ENCODE measurements at places on chromosomes 2 and 18.
A peak's percentile ranks its signal among the peaks of the same experiment; 100 is the strongest.

DNA sequence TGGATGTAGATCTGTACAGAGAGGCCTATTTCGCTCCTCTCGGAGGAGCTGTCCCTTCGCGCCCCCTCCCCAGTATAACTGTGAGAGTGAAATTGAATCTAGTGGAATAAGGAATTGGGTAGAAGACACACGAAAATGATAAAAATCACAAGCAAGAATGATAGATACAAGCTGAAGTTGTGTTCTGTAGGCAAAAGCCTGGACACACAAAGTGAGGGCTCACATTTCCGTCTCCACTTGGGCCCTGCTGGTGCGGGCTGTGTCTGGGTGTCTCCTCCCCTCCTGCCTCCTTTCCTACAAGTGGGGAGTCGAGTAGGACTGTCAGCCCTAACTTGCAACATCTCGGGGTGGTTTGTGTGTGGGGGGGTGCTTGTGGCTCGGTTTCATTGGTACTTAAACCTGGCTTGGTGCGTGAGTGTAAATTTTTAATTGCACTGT lies 457 bp upstream of the SP9 start:
- DNase-seq: no peak

DNA sequence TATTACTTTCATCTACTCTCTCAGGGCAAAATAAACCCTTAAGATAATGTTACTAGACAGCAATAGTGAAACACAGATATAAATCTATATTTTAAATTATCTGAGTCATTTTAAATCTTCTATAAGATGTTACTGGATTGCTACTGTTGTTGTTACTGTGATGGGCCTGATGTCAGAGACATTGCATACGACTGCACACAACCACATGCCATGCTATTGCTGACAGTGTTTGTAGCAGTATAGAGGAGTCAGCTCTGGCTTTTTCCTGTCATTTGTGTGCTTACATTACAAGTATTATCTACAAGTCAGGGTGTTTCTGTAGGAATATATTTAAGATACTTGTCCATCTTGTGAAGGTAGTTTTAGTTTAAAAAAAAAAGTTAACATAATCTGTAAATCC lies 63.9 kb downstream of the CCDC148 start:
- no peak for DNase-seq

DNA sequence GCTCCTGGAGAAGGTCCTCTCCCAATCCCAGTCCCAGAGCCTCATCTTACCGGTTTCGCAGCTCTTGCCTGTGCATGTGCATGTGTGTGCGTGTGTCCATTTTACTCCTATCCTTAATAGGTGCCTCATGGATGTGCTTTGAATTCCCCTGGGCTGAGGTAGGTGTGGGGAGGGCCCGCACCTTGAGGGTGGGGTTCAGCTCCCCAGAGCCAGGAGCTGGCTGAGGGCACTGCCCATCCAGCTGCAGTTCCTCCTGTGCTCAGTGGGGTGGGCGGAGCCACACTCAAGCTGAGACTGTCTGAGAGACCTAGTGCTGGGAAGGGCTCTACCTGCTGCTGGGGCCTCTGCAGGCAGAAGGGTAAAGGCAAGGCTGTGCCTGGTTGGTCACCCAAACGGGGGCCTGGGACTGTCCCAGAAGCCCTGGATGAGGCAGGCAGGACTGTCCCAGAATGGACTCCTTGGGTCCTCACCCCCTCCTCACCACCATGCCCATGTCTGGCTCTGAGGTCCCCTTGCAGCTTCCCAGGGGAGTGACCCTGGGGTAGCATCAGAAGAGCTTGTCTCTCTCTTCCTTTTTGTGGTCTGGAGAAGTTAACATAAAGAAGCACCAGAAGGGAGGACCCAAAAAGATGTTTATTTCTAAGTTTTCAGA lies 8.9 kb downstream of the GDF7 start:
- no peak for DNase-seq

GRCh38 chr2:7736646-7737305 lies 819.6 kb downstream of the RNF144A start:
- DNase-seq: no peak

GRCh38 chr18:50009773-50010335 lies 185.1 kb downstream of the MYO5B start:
- peak; percentile 25 for DNase-seq

DNA sequence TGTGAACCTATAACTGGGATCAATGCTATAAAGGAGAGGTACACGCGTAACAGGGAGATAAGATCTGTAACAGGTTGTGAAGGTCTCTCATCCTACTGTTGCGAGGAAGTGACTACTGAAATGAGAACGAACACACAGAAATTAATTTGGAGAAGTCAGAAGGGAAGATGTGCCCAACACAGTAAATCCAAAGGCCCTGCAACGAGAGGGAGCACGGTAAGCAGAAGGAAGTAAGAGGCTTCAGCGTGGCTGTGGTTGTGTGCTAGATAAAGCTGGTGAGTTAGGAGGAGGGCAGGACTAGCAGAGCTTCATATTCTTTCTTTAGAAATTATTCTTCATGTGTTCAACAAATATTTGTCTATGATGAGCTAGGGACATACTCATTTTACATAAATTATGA lies 2.5 kb upstream of the ATG16L1 start:
- DNase-seq: no peak

- peak; percentile 60 for DNase-seq
Observed at GRCh38 chr2:88329815-88330603, 122.5 kb downstream of the FOXI3 start.

GRCh38 chr2:60867848-60868247 lies 13.5 kb upstream of the REL start:
- DNase-seq: no peak

- DNase-seq: no peak
Observed at GRCh38 chr18:3851159-3851558, 401.2 kb downstream of the TGIF1 start.

GRCh38 chr18:8423051-8423557 lies 186.1 kb upstream of the RAB12 start:
- no peak for DNase-seq

GRCh38 chr2:100425107-100425506 lies 7.6 kb upstream of the CHST10 start:
- no peak for DNase-seq

GRCh38 chr2:175690113-175690837 lies 311.8 kb downstream of the LNPK start:
- DNase-seq: peak; percentile 39

DNA sequence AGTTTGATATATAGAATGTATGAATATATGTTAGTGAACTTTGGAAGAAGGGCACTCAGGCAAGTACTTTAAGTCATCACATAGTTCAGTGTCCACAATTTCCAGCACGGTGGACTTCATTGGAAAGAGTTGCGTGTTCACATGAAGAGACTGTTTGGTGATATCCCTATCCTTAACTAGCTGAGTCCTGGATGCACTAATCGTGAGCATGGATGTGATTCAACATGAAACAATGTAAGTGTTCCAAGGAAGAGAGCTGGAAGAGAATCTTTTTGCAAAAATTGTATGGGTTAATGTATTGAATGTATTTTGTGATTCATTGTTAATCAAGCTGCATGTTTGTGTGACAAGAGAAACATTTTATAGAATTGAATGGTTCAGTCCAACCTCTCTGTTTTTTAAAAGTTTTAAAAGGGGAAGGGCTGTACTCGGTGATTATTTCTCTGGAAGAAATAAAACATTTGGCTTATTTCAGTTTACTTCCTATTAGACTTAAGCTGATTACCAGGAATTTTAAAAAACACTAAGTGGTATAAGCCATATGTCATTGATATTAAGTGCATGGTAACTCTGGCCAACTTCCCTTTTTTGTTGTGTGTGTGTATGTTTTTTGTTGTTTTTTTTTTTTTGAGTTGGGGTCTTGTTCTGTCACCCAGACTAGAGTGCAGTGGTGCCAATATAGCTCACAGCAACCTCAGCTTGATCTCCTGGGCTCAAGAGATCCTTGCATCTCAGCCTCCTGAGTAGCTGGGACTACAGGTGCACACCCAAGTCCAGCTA lies 8.6 kb downstream of the XRCC5 start:
- no peak for DNase-seq

- DNase-seq: no peak
Observed at GRCh38 chr2:140589273-140589672, 1541.5 kb downstream of the LRP1B start.

DNA sequence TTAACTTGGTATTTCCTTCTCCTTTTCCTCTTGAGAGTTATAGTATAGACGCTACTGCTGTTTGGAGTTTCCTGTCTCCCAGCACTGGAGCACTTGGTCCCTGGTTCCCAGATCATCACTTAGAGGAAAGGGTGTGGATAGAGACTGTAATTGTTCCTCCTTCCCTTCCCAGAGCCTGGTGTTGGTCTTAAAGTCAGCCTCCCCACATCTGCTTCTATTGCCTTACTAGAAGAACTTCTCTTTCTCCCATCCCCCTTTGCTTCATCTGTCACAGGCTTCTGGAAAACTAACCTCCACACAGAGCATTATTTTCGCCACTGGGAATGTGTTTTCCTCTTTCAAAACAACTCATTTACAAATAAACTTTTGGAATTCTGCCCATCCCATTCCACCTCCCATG lies 131.0 kb downstream of the CCDC85A start:
- DNase-seq: no peak

- no peak for DNase-seq
Observed at GRCh38 chr2:28927878-28928277, 33.4 kb downstream of the WDR43 start.

GRCh38 chr2:135815269-135815668 lies 21.7 kb downstream of the LCT start:
- DNase-seq: no peak

DNA sequence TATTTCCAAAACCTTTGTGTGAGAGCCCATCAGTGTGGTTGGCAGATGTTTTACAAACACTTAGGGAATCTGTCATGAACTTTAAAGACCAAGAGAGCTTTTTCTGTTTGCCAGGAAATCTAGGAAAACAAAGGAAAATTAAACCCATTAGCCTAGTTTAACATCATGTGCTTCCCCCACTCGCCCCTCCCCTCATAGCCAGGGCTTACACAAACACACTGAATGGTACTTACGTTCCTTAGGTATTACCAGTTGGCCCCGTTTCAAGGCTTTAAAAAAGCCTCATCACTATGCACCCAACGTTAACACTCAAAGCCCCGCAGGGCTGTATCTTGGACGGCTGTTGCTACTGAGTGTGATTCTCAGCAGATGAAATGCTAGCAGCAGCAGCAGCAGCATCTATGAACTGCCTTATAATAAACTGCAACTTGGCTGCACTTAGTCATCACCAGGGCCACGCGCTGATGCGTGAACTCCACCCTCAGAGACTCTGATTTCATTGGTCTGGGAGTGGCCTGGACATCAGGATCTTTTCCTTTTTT lies 20.1 kb upstream of the TTC39C start:
- no peak for DNase-seq

- DNase-seq: no peak
Observed at GRCh38 chr2:64274399-64275173, 130.4 kb upstream of the PELI1 start.

DNA sequence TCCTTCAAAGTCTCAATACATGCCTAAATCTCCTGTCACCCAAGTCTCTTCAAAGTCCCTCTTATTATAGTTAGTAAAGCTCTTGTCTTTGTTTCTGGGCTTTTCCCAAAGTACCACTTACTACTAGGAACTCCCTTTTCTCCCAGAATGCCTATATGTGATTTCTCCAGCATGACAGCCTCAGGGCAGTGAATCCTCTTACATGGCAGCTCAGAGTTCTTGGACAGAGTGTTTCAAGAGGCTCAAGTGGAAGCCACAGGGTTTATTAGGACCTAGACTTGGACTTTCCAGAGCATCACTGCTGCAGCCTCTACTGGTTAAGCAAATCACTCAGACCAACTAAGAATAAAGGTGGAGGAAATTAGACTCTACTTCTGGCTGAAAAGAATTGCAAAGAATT lies 98.9 kb downstream of the CSRNP3 start:
- no peak for DNase-seq

DNA sequence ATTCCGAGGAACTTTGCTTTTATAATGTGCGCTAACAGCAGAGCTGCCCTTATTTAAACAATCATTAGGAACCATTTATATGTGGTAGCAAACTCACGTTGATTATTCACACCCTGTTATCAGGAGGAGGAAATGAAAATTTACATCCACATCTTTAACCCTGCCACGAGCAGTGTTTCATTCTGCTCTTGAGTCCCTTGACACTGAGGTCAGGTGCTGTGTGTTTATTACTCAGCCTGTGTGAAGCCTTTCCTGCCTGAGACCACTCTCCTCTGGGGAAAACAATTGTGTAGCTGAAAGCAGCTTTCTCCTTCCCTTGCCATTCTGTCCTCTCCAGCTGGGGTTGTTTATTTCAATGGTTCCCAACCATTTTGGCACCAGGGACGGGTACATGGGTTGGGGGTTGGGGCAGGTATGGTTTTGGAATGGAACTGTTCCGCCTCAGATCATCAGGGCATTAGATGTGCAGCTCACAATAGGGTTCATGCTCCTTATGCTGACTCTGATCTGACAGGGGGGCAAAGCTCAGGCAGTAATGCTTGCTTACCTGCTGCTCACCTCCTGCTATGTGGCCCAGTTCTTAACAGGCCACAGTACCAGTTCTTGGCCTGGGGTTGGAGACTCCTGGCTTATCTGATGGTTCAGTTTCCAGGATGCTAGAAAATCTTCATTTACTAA lies 651.1 kb downstream of the TDRD15 start:
- no peak for DNase-seq

GRCh38 chr18:73458186-73458964 lies 590.6 kb upstream of the NETO1 start:
- DNase-seq: no peak

- DNase-seq: peak; percentile 57
Observed at GRCh38 chr2:168348076-168348475, 100.7 kb upstream of the STK39 start.

DNA sequence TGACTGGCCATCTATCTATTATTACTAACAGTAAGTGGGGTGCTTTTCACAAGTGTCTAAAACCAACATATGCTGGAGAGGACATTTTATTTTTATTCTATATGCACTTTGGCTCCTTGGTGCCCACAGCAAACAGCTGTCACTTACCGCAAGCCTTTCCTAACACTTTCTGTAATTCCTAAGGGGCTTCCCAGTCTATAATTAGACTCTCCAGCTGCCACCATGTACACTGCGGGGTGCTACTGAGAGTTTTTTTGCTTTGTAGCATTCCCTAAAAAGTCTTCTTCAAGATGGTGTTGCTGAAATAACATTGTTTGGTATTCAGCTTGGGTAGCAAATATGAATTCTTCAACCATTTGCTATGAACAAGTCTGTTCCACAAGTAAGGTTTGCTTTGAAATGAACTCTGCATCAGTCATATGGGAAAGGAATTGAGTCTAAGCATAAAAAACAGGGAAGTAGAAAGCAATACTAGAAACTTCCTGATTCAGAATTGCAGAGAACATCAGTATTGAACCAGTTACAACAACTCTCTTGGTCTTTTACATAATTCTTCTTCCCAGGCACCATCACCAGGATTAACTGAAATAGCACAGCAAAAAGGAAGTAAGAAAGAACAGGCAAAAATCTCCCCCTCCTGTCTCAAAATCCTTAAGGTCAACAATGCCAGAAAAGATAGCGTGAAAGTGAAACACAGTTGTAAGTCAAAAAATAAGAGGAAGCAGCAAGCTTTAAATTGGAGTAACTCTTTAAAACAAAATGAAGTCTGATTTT lies 28.6 kb downstream of the EPB41L3 start:
- DNase-seq: no peak
